AG10803 (cell line): ENCODE measurements at places on chromosomes 4 and X.
A peak's percentile ranks its signal among the peaks of the same experiment; 100 is the strongest.

DNA sequence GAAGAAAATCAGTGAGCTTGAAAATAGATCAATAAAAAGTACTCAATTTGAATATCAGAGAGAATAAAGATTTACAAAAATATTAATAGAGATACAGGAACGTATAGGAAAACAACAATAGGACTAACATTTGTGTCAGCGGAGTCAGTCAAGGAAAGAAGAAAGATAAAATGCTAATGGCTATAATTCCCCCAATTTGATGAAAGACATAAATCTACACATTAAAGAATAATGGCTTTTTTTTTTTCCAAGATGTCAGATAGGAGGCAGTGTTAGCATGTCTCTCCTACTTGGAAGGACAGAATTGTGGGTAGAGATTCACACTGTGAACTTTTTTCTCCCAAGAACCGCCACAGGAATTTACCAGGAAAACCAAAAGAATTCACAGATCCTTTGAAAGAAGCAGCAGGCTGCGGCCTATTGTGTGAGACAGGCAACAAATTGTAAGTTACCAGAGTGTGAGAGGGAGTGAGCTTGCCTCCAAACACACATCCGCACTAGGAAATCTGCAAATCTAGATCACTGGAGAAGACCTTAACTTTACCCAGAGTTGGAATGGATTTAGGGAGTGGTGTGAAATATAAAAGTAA, 249.9 kb downstream of the PRDM5 start:
- peak; percentile 5 for DNase-seq

DNA sequence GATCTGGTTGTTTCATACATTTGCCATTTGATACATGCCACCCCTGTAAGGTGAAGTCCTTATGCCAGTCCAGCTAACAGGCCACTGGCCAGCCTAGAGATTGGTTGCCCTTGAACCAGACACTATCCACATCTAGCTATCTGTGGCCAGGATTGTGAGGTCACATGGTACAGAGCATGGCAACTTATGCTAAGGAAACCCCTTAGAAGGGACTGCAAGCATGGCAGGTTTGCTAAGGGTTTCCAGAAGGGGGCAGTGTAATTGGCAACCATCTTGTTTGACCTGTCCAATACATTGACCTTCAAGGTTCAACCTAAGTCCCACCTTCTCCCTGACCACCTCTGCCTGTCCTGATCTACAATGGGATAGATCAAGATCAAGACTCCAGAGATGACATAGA, 47.5 kb downstream of the SMC1A start:
- no peak for DNase-seq

DNA sequence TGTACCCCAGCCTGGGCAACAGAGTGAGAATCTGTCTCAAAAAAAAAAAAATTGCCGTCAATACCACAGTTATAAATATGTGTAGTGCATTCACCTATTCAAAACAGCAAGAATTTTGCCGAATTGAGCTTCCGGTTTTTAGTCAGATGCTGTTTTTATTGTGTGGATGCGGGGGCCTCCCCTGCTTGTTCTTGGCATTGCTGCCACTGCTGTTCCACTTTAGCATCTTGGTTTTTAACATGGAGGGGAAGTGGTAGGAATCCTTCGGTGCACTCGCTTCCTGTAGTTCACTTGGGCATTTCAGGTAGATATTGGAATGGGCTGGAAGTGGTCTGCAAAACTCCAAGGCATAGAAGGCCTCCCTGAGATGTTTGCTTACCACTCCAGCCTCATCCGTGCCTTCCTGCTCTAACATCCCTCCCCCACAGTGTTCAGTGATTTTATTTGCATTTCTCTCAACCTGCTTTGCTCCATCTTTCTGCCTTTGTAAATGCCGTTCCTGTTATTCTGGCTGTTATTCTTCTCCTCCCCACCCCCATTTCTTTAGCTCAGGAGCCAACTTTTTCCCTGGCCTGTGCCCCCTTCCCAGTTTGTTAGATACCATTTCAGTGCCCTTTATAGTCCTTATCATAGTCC, 25.5 kb downstream of the MOB1B start:
- DNase-seq = no peak

DNA sequence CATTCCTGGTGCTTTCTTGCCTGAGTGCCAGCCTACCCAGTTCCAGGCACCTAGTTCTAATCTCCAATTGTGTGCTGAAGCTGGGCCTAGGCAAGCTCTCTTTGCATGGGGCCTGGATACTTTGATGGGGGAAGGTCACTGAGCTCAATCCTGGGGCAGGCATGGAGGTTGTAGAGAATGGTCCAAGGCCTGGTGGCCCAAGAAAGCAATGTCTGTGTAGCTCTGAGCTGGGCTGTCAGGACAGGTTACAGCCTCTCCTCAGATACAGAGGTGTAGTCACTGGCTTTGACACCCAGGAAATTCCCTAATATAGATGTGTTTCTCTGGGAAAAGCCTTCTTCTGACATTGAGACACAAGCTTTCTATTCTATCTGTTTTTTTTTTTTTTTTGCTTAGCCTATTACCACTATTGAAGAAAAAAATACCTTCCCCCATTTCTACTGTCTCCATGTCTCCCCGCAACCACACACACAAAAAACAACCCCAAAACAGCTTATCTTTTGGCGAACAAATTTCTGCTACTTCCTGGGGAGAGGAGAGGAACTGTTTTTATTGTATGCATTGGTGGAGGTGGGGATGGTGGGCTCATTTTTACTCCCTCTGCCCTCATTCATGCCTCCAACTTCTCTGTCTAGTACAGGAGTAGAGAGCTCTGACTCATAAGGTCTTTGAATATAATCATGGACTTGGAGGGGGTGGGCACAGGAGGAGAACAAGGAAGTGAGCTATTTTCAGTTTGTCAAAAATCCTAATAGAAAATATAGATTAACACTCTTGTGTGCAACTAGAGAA, 66.7 kb upstream of the DHX15 start:
- no peak for DNase-seq

DNA sequence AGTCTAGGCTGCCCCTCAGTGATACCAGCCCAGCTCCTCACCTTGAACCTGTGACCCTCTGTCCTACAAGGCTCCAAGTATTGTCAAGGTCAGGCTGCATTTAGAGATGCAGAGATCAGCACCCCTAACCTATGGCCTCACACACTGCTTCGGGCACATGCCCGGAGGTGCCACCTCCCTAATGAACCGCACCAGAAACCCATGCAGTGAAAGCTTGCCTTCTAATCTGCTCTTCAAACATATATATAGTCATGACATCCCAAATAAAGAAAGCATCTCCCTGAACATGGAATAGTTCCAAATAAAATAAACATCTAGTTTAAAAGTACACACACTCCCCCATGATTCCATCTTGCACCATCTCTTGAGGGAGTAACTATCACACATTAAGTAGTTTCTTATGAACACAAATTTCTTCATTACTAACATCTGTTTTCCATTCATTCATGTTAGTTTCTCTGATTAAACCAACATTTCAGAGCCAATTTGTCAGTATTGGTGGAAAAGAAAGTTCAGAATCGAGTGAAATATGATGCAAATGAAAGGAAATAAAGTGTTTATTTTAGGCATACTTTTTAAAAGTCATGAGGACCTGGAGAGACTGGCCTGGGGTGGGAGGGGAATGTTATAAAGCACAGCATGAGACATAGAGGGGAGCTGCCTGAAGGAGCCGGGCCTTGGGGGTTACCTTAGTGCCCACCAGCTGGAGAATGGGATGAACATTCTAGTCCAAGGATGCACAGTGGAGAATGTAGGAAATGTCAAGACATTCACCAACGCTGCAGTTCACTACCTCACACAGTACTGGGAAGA, 19.2 kb downstream of the CC2D2A start:
- peak; percentile 72 for DNase-seq

DNA sequence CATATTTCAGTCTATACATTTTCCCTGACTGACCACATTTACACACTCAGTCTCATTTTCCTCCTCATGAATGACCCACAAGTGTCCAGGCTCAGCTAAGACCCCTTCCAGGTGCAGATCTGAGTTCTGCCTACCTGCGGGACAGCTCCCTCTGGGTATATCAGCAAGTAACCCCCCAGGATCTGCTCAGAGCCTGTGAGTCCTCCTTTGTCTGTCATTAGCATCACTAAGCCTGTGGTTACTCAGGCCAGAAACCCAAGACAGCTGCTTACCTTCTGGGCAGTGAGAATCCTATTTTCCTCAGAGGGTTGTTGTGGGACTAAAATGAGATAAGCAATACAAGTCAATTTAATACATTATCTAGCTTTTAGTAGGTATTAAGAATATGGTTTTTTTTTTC, 487.6 kb upstream of the BOD1L1 start:
- no peak for DNase-seq

GRCh38 chr4:71938776-71939175, 93.0 kb upstream of the NPFFR2 start:
- DNase-seq = peak; percentile 19

GRCh38 chr4:173145131-173145530, 23.5 kb upstream of the GALNT7 start:
- DNase-seq = no peak

DNA sequence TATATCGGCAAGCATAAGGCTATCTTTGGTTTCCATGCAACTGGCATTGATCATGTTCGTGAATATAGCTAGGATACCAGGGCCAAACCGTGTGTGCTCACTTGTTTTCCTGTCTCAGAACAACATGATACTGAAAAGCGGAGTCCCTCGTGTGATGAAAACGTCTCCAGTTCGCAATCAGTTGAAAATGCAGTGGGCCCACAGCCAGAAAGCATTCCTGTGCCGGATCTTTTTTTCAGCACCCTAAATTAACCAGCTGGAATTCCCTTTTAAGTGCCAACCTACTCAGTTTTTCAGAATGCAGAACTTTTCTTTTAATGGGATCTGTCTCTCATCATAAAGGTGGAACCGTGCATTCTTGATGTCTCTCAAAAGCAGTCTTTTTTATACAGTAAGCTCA, 130.8 kb upstream of the FRG1 start:
- DNase-seq = peak; percentile 9

- no peak for DNase-seq
Measured at GRCh38 chrX:31449081-31449480, 377.2 kb upstream of the FTHL17 start.

DNA sequence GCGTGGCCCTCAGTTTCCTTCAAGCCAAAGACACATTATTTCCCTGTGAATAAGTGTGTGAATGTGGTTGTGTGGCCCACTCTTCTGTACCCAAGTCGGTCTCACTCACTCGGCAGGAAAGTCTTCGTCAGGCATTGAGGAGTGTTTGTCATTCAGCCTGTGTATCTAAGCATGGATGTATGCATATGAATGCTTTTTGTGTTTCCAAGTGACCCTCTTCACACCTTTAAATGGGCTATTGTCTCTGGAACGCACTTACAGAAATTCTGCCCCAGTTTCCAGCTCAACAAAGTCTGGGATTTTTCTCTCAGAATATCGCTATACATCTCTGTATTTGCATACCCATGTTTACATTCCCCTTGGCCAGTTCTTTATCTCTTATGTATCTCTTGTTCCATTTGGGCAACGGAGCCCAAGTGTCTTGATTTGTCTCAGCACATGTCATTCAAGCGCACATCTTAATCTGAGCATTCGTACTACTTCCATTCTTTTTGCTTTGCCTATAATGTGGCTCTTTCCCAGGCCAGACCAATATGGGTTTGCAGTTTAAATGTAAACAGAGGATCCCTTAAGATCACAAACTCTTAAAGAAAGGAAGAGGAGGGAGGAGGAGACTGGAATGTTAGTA, 4.8 kb downstream of the BCOR start:
- DNase-seq = no peak

- no peak for DNase-seq
Measured at GRCh38 chr4:7711307-7711963, 228.2 kb downstream of the AFAP1 start.

GRCh38 chr4:140004549-140004895, 149.5 kb downstream of the MAML3 start:
- DNase-seq = peak; percentile 66

- no peak for DNase-seq
Measured at GRCh38 chr4:90799895-90800294, 672.7 kb downstream of the CCSER1 start.

GRCh38 chr4:7424553-7425111, 10.1 kb downstream of the PSAPL1 start:
- no peak for DNase-seq

GRCh38 chr4:173991814-173992213, 291.7 kb downstream of the FBXO8 start:
- no peak for DNase-seq

GRCh38 chrX:150958177-150958576, 25.0 kb upstream of the HMGB3 start:
- DNase-seq = peak; percentile 44

- no peak for DNase-seq
Measured at GRCh38 chr4:113711883-113712662, 49.5 kb downstream of the CAMK2D start.

DNA sequence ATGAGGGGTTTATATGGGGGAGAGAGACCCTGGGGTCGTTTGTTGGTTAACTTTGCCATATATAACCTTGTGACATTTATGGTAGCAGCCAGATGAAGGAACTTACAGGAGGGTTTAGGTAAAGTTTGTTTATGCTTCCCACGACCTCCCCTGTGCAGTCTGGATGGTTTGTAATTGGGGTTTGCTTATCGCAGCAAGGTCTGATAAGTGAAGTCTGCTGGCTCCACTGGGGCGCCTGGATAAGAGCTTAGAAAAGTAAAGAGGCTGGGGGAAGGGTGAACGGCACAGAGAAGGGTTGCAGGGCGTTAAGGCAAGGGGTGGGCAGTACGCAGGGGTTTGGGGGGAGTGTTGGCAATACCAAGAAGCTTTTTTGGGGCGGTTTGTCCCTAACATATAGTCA, 98.7 kb downstream of the KDM6A start:
- no peak for DNase-seq

GRCh38 chr4:7722766-7723387, 216.8 kb downstream of the AFAP1 start:
- DNase-seq = peak; percentile 11

DNA sequence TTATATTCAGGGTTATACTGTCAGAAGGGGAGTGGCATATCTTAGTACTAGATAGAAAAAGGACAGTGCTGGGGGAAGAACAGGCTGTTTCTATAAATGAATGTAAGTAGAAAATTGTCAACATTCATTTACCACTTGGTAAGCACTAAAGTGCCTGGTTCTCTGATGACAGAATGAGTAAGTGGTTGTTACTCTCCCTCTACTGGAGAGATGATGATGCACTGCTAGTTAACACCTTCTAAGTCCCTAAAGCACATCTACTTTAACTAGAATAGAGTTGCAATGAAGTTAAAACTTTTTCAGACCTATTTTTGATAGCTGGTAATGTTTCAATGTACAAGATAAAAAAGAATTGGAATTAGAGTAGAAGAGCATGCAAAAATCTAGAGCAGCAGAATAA, 214.5 kb downstream of the KLHL4 start:
- no peak for DNase-seq

- no peak for DNase-seq
Measured at GRCh38 chr4:62872856-62873255, 1536.4 kb downstream of the TECRL start.

- peak; percentile 2 for DNase-seq
Measured at GRCh38 chr4:67332627-67333026, 212.7 kb downstream of the CENPC start.

GRCh38 chr4:153850533-153851280, 61.8 kb upstream of the SFRP2 start:
- no peak for DNase-seq

DNA sequence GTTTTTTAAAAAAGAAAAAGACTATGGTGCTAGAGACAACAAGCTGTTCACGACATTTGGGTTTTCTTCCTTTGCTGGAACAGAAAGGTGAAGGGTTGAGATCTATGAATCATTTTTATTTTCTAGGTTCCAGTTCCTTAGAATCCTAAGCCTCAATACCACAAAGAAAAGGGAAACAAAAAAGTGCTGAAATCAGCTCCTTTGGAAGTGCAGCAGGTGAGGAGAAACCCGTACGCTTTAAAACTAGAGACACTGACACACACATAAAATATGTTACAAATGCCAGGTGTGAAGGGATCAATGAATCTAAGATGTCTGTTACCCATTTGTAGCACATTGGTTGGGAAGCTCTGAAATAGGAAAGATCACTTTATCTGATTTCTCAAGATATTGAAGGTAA, 125.2 kb downstream of the AREG start:
- no peak for DNase-seq
